Left lung (tissue), 14 donors: ENCODE measurements at places on chromosomes 6 and 20. TPM values are rescaled to one million over a fixed set of nuclear protein-coding genes. Genes with fewer than 3 reads are reported as not detected.

KCNK5 gene
- 23.2 TPM for polyA plus RNA-seq

GRCh38 chr6:139355777-139356445, 18.5 kb downstream of the CITED2 start:
- DNase-seq, result no peak

CAP2 gene
- 7.0 TPM for polyA plus RNA-seq

AIF1 gene
- polyA plus RNA-seq, result 25.4 TPM

DNA sequence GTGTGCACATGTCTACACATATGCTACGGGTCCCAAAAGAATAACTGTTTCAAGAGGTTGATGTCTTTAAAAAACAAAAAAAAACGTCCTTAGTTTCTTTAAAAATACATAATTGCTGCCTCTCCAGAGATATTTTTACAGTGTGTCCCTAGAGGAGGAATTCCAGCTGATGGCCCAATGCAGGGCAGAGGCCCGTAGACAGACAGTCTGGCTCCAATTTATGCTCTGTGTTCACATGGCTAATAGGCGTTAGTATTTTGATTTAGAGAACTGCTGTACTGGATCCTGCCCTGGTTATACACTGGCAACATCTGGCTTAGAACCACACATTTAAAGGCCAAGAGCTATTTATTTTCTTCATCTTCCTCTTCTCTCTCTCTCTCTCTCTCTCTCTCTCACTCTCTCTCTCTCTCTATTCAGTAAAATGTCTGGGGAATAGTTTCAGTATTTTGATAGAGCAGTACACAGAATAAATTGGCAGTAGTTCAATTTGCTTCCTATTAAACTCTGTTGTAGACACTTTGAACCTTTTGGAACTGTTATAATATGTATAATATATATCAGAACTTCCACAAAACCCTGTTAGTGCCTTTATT, 260.6 kb downstream of the EYA4 start:
- no peak for DNase-seq

PACRG gene
- 5.9 TPM for polyA plus RNA-seq

DNA sequence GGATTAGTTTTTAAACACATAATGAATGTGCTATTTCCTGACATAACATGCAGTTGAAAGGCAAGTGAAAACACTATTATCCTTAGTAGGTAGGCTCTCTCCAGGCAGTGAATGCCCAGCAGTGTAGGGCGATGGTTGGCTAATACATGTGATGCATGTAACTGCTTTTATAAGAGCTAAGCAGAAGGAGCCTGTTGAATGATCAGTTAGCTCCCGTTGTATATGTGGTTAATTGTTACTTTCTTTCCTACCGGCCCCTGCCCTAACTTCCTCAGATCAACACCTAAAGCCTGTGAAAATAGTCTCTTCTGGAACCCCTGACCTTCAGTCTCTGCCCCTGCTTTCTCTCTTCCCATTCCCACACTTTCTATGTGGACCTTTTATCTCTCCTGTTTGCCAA, 10.5 kb downstream of the SOX4 start:
- DNase-seq, result no peak
